HuH-7 (cell line): ENCODE measurements at places on chromosomes 1 and 21.

GRCh38 chr1:184583849-184584248 is 170.8 kb downstream of the EDEM3 start:
- no peak for DNase-seq

- DNase-seq, result peak; percentile 32
These were observed 46.7 kb downstream of the RPRD2 start for GRCh38 chr1:150410582-150411101.

GRCh38 chr1:167782946-167783345 is 61.2 kb downstream of the MPZL1 start:
- DNase-seq, result no peak

DNA sequence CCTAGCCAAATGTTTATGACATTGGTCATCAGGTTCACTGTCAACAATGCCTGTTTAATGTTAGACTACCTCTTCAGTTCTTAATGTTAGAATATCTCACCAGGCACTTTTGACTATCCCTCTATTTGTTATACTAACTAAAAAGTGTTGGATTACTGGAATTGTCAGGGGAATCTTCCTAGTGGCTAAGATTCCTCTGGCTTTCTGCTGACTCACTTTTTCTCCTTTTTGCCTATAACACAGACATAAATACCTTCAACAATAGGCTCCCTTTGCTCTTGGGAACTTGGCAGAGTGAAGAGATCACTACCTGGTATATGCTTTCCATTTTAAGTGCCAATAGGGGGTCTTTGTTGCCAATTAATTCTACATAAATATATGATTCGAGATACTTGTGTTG is 68.5 kb downstream of the TMEM200B start:
- no peak for DNase-seq

GRCh38 chr21:38082936-38083485 is 166.8 kb upstream of the KCNJ6 start:
- DNase-seq, result no peak
